ENCODE measurements at places on chromosomes 16 and 17. TPM values are rescaled to one million over a fixed set of nuclear protein-coding genes. Genes with fewer than 3 reads are reported as not detected.

Gene TMEM238L
- polyA plus RNA-seq: 3.3 TPM

Gene KIAA0753
- 43.7 TPM for polyA plus RNA-seq

Gene B3GNT9
- 6.8 TPM for polyA plus RNA-seq

Gene CRHR1
- polyA plus RNA-seq: 0.47 TPM

Gene NKD1
- polyA plus RNA-seq: 11.8 TPM

Gene VTN
- 20.5 TPM for polyA plus RNA-seq

GRCh38 chr16:11563493-11564040, 23.2 kb downstream of the LITAF start:
- DNase-seq: no peak

GRCh38 chr17:32970281-32970680, 21.4 kb upstream of the SPACA3 start:
- DNase-seq: no peak

DNA sequence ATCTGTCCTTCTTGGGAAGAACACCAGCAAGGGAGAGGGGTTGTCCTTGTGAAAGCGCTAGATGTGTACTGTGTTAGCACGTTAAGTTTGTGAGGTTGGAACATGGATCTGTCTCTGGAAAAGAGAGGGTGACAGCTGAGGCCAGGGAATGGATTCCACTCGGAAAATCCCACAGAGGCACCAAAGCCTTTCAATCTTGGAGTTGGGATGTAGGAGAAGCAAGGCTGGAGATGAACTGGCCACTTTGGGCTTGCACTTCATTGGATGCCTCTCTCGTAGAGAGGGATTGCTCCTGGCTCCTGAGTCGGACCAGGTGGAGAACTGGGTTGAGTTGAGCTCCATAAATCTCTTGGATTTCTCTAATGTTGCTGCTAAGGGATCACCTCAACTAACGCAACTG, 67.2 kb downstream of the CCDC182 start:
- no peak for DNase-seq

GRCh38 chr16:30115238-30115637, 1.9 kb upstream of the GDPD3 start:
- DNase-seq: no peak

DNA sequence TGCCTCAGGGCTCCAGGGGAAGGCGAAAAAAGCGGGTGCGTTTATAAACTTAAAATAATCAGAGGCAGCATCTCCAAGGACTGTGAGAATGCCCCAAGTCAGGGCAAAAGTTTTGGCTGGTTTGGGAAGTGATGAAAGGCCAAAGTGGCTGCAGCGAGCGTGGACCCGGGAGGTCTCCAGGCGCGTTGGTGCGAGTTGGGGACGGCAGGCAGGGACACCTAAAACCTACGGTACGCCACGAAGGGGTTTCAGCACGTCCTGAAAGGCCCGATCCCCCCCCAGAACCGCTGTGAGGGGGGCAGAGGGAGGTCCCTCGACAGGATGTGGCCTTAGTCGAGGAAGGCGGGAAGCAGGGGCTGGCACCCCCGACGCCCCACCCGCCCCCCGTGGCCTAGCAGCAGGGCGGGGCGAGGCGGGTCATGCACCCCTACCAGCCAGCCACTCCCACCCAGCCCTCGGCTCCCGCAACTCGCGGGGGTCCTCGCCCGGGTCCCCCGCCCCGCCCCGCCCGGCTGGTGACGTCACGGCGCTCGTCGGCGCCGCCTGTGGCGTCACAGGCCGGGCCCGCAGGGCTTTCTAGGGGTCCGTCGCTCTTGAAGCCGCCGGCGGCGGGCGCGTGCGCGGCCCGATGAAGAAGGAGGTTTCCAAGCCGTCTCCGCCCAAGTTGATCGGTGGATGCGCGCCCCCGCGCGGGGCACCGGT, at the start of gene MYCBPAP:
Gene MYCBPAP, plus strand, starts transcription at position 569 of the 702 bp plus-strand sequence. CDS start 236 bp downstream, outside the sequence.
- DNase-seq: peak; percentile 85

DNA sequence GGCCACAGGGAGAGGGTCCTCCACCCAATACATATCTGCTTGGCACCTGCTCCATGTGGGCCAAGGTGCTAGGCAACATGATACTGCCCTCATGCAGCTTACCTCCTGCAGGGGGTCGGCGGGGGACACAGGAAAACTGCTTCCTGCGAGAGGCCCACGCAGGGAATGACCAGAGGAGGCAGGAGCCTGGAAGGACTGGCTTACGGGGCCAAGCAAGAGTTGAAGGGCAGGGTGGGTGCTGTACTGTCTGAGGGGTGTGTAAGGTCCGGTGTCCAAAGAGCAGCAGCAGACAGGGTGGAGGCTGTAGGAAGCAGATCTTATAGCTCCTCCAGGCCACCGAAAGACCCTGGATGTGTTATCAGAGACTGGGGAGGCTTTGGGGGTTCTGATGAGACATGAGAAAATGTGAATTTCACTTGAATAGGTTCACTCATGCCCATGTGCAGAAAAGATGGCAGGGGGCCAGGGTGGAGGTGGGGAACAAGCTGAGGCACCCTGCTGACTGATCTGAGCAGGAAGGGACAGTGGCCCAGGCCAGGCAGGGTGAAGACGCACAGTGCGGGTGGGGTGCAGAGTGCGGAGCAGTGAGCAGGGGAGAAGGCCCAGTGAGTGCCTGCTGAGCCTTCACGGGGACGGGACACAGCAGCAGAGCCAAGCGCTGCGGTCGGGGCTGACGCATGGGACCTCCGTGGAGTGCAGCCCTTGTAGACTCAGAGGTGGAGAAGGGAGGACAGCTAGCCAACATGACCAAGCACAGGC, 8.3 kb downstream of the FLCN start:
- DNase-seq: no peak

DNA sequence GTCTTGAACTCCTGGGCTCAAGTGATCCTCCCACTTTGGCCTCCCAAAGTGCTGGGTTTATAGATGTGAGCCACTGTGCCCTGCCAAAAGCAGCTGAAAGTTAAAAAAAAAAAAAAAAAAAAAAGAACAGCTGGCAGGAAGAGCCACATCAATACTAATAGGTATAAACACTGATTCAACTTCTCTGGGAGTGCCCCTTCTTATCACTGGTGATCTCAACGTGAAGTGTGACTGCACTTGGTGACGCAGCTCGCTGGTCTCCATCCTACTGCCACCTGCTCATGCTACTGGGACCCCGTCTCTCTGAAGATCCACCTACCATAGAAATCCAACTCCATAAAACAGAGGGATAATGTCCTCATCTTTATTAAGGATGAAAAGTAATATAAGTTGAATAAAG, 40.8 kb downstream of the RNF157 start:
- DNase-seq: no peak

DNA sequence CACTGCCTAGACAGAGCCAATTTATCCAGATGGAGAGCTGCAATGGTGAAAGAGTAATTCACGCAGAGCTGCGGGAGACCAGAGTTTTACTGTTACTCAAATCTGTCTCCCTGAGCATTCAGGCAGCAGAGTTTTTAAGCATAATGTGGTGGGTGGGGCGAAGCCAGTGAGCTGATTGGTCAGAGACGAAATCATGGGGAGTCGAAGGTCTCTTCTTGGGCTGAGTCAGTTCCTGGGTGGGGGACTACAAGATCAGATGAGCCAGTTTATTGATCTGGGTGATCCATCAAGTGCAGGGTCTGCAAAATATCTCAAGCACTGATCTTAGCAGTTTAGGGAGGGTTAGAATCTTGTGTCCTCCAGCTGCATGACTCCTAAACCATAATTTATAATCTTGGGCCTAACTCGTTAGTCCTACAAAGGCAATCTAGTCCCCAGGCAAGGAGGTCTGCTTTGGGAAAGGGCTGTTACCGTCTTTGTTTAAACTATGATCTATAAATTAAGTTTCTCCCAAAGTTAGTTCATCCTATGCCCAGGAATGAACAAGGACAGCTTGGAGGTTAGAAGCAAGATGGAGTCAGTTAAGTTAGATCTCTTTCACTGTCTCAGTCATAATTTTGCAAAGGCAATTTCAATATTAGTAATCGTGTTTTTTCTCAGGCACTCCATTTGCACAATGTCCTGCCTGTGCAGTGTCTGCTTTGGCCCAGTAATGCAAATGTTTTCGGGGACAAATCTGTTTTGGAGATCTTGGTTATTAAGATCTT, 27.0 kb downstream of the PIGL start:
- no peak for DNase-seq

- DNase-seq: no peak
Observed at GRCh38 chr17:40696651-40697072, 6.9 kb downstream of the KRT24 start.

GRCh38 chr16:22063888-22064467, 28.4 kb upstream of the VWA3A start:
- no peak for DNase-seq

DNA sequence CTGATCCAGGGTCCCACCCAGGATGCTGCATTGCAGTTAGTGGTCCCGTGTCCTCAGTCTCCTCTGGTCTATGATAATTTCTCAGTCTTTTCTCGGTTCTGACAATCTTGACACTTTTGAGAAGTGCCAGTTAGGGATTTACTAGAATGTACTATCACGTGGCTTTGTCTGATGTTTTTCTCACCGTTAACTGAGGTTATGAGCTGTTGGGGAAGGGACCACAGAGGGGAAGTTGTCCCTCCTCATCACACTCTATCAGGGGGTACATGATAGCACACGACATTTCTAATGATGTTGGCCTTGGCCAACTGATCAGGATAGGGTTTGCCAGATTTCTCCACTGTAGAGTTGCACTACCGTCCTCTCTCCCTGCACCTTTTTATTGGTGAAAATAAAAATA, 250.9 kb upstream of the SDK2 start:
- no peak for DNase-seq

GRCh38 chr17:8490256-8491023, 54.8 kb downstream of the NDEL1 start:
- DNase-seq: no peak

GRCh38 chr17:82064433-82065192, 991 bp downstream of the DUS1L start:
- no peak for DNase-seq

- DNase-seq: peak; percentile 61
Observed at GRCh38 chr17:56977673-56978395, at the start of gene SCPEP1. Gene SCPEP1 (plus strand): TSS chr17:56978131. CDS start chr17:56978160, 29 bp downstream.

All from left kidney (tissue), 8 donors.